ENCODE measurements at places on chromosomes 6 and 20.

- DNase-seq, result peak; percentile 31
Measured at GRCh38 chr20:36391456-36391855, 85.3 kb downstream of the DLGAP4 start.

- no peak for DNase-seq
Measured at GRCh38 chr6:126574301-126574700, 234.4 kb downstream of the CENPW start.

- DNase-seq, result no peak
Measured at GRCh38 chr20:32830437-32830836, 10.7 kb downstream of the MAPRE1 start.

DNA sequence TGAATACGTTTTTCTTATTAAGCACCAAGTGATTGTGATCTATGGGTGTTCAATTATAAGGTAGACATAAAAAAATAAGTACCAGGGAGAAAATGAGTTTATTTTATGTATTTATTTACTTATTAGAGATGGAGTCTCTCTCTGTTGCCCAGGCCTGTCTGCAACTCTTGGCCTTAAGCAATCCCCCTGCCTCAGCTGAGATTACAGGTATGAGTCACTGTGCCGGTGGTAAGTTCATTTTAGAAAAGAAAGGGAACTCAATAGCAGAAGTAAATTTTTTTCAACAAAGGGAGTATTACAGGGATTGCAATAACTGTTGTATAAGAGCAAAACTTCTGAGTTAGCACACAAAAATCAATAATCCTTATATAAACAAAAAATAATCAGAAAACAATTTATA is 98.7 kb upstream of the FUT9 start:
- no peak for DNase-seq

DNA sequence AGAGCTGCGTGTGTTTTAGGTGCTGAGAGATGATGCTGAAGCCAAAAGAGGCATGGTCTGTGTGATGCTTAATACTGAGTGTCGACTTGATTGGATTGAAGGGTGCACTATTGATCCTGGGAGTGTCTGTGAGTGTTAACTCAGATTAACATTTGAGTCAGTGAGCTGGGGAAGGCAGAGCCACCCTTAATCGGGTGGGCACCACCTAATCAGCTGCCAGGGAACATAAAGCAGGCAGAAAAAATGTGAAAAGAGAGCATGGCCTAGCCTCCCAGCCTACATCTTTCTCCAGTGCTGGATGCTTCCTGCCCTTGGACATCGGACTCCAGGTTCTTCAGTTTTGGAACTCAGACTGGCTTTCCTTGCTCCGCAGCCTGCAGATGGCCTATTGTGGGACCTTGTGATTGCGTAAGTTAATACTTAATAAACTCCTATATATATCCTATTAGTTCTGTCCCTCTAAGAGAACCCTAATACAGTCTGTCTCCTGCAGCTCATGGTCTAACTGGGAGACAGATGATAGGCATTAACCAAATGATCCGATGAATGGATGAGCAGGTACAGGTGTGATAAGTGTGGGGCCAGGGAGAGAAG is 91.6 kb downstream of the TFAP2C start:
- no peak for DNase-seq

- DNase-seq, result no peak
Measured at GRCh38 chr6:126747728-126748540, 370.5 kb upstream of the RSPO3 start.

- no peak for DNase-seq
Measured at GRCh38 chr20:44247131-44247571, at the start of gene GDAP1L1. TSS of gene GDAP1L1 (plus strand) at chr20:44247308. CDS start at chr20:44247335, 27 bp downstream.

DNA sequence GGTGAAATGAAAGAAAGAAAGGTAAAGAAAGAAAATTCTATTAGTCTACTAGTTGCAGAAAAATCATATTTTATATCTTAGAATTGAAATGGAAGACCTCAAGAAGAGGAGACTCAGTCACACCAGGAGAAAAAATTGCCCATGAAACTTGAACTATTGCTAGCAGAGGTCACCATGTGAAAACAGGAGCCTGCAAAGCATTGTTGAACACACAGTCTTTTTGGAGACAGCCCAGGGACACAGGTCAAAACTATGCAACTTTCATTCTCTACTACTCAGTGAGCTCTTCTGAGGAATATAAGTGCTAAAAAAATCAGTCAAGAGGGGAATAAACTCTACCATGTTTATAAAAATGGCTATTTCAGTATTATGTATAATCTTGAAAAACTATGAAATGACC is 89.8 kb upstream of the TENT5A start:
- no peak for DNase-seq

DNA sequence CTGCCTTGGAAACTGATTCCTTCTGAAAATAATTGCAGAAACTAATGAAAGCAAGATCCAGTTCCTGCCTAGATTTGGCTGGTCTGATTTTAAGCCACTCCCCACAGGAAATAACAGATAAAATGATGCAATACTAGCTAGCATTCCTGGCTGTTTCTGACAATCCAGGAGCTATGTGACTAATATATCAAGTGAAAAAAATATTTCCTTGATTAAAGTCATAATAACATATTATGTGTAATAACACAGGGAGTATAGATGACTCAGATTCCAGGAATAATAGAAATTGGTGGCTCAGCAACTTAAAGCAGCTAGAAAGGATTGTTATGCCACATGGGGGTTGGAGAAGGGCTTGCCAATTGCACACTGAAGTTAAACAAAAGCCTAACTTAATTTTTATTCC is 182.7 kb upstream of the SALL4 start:
- DNase-seq, result peak; percentile 92

DNA sequence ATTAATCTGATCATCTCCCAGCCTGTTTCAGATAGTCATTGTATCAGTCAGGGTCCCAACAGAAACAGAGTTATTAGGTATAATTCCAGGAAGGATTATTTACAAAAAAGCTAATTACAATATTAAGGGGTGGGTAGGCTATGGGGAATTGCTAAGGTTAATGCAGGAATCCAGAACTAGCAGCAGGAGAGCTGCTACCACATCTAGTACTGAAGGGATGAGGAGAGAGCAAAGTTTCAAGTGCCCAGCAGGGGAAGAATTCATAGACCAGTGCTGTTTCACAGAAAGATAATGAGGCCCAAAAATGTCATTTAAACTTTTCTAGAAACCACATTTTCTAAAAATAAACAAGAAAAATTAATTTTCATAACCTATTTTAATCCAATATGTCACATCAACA is 284.2 kb downstream of the HACE1 start:
- no peak for DNase-seq

DNA sequence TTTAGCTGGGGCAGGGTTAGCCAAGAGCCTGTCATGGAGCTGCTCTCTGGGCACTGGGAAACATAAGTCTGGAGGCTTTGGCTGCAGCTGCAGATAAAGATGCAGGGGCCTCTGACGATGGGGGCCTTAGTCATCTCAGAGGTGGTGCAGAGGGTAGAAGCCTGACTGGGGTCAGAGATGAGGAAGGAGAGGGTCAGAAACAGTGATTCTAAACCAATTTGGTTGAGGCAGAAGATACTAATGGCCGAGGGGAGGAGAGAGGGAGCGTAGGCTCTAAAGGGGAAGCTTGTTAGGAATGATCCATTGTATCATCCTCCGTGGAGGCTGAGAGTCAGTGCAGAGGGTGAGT is 33.8 kb downstream of the PLEKHG1 start:
- no peak for DNase-seq

GRCh38 chr6:143164565-143165105 is 103.9 kb downstream of the AIG1 start:
- DNase-seq, result no peak

DNA sequence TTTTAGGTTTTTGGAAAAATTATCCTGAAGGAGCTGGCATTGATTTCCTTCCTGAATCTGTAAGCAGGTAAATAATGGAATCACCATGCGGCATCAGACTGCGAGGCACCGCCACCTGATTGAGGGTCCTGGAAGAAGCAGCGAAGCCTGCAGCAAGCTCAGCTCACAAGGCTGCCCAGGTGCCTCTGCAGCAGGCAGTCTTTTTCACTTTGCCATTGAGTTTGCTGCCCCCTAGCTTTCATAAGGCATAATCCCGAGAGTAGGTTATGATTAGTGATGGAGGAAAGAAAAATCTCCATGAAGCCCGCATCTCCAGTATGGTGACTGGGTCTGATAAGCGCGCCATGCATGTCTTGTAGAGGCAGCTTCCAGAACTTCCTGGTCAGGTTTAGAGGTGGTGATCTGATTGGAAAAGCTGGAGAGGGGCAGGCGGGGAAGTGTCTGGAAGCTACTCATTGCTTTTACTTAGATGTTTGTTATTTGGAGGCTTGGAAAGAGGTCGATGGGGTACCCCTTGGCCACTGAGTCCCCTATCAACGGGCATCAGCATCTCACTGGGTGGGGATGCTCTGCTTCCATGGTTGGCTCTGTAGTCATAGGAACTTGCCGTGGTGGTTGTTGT is 26.7 kb downstream of the IYD start:
- DNase-seq, result peak; percentile 59
